ENCODE measurements at places on chromosomes 5 and 9. TPM values are rescaled to one million over a fixed set of nuclear protein-coding genes. Genes with fewer than 3 reads are reported as not detected.
A peak's percentile ranks its signal among the peaks of the same experiment; 100 is the strongest.

- H3K27ac ChIP-seq, result no peak overlapping the region
- H3K4me3 ChIP-seq, result no peak overlapping the region
- no peaks in the 10 kb centered on the region for H3K36me3 ChIP-seq
- H3K27me3 ChIP-seq, result no peaks in the 10 kb centered on the region
Measured at GRCh38 chr5:132751444-132751843, 4.2 kb downstream of the CCNI2 start.

SOHLH1 gene
- total RNA-seq, result not detected

DNA sequence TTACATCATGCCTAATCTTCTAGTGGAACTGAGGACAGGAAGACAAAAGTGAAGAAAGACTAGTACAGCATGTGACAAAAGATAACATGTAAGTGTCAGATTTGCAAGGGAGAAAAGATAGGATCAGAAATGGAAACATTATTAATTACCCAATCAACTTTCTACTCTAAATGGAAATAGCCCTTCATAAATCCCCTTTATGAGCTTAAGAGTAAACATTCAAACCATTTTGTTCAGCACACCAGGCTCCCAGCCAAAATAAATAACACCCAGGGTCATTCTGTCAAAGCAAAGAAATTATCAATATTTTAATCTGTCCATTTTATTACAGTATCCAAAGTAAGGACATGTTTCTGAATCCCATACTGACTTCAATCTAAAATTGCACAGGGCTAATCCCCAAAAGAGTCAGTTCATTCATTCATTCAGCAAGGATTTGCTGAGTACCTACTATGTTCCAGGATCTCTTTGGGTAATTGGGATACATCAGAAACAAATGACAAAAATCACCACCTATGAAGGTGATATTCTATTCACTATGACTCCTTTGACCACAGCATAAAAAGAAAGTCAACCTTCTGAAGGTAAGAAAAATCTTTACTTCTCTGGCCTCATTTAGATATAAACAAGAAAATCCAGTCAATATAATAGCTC lies 5.3 kb downstream of the PRELID2 start:
- H3K27me3 ChIP-seq, result no peaks in the 10 kb centered on the region
- no peak for DNase-seq
- H3K4me1 ChIP-seq, result peaks cover 18% of the 10 kb centered on the region
- H3K36me3 ChIP-seq, result no peaks in the 10 kb centered on the region
- H3K27ac ChIP-seq, result peak overlapping the region; percentile 36
- no peak overlapping the region for H3K4me3 ChIP-seq

ZFYVE16 gene
- 10.0 TPM for total RNA-seq

RETREG1 gene
- 2.9 TPM for total RNA-seq

GRCh38 chr9:91241909-91242308 lies 119.8 kb downstream of the AUH start:
- H3K4me1 ChIP-seq, result no peaks in the 10 kb centered on the region
- H3K27me3 ChIP-seq, result no peaks in the 10 kb centered on the region
- no peak overlapping the region for H3K27ac ChIP-seq
- no peak for DNase-seq
- no peaks in the 10 kb centered on the region for H3K36me3 ChIP-seq

All from ascending aorta (tissue), 2 donors.